Cardiac muscle cell (in vitro differentiated cells and primary cell): ENCODE measurements at places on chromosomes 16 and 17. TPM values are rescaled to one million over a fixed set of nuclear protein-coding genes. Genes with fewer than 3 reads are reported as not detected.

SLC35G6 gene
- total RNA-seq, result not detected in 2 replicates

DNA sequence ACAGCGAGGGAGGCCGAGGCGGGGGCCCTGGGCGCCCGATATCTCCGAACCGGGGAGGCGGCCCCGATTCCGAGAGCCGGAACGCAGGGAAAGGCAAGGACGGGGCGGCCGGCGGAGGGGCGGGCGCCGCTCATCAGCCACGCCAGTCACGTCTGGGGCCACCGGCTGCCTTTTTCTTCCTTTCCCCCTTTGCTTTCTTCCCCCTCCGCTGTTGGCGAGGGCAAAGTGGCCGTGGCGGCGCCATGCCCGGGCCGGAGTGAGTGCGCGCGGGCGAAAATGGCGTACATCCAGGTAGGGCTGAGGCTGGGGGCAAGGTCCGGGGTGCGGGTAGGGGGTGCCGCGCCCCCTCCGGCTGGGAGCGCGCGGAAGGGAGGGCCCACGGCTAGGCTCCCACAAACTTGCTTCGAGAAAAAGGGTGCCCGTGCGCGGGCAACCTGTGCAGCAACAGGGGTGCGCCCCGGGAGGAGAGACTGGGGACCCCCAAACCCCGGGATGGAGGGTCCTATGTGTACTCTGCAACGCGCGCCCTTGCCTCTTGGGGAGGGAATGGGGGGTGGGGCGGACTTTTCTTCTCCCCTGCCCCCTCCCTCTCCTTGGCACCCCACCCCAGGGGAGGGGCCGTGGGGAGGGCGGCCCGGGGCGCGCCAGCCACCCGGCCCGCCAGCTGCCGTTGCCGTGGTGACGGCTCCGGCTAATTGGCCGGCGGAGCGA is 486 bp downstream of the SYT17 start:
- no peak overlapping the region for H3K27ac ChIP-seq
- peaks cover 33% of the 10 kb centered on the region for H3K27me3 ChIP-seq
- DNase-seq, result no peak
- no peaks in the 10 kb centered on the region for H3K4me1 ChIP-seq
- H3K4me3 ChIP-seq, result peak overlapping the region; percentile 52

- H3K4me3 ChIP-seq, result no peak overlapping the region
Measured at GRCh38 chr17:15250135-15250860, 14.8 kb downstream of the PMP22 start.

GRCh38 chr17:35708149-35708548 is 23.3 kb upstream of the RASL10B start:
- no peaks in the 10 kb centered on the region for H3K27me3 ChIP-seq
- H3K4me3 ChIP-seq, result no peak overlapping the region
- peak; percentile 15 for DNase-seq
- H3K36me3 ChIP-seq, result no peaks in the 10 kb centered on the region

GRCh38 chr16:11399261-11399831 is 54.1 kb downstream of the RMI2 start:
- no peak for DNase-seq
- H3K36me3 ChIP-seq, result no peaks in the 10 kb centered on the region
- no peaks in the 10 kb centered on the region for H3K4me1 ChIP-seq
- no peaks in the 10 kb centered on the region for H3K27me3 ChIP-seq
- no peak overlapping the region for H3K27ac ChIP-seq

DNA sequence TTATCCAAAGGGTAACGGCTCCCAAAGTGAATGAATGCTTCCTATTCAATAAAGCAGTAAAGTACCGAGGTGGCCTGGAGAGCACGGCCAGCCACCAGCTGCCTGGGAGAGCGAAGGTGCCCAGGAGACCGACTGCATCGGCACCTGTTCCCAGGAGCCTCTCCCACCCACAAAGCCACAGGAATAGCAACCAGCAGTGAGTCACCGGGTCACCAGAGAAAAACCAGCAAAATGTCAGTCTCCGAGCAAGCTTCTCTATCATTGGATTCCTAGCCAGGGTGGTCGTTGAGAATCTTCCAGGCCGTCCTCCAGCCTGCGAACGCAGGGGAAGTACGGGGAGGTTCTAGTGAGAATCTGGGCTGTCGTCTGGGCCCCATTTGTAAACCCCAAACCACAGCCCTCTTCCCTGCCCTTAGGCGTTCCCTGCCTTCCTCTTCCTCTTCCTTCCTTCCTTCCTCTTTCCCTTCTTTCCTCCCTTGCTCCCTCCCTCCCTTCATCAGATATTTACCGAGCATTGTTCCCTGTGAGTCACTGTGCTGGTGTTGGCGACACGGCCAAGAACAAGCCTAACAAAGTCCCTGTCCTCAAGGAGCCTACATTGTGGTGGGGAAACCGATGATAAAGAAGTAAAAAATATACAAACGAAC is 114.6 kb downstream of the SLC39A11 start:
- no peaks in the 10 kb centered on the region for H3K27me3 ChIP-seq
- H3K27ac ChIP-seq, result peak overlapping the region; percentile 28
- peaks cover 6% of the 10 kb centered on the region for H3K4me1 ChIP-seq

GRCh38 chr16:11742093-11742535 is 543 bp downstream of the TXNDC11 start:
- peak overlapping the region; percentile 91 for H3K27ac ChIP-seq
- H3K4me3 ChIP-seq, result peak overlapping the region; percentile 71
- DNase-seq, result no peak

DNA sequence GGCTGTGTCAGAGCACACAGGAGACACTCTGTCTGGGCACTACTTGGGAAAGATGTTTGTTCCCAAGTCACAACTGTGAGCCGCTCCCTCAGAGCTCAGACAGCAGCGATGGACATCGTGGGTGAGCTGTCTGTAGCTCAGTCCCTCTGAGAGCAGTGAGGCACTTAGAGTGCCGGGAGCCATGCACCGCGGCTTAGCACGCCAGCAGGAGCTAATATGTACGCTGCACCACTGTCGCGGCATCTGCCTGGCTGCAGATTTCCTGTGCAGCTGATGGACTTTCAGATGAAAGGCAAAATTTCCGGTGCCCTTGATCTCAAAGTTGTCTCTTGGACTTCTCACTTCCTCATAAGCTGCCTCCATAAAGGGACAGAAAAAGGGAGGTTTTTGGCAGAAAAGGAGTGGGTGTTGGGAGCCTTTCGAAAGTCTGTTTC is 92.8 kb upstream of the ZNF469 start:
- no peak overlapping the region for H3K4me3 ChIP-seq
- H3K27ac ChIP-seq, result no peak overlapping the region
- H3K4me1 ChIP-seq, result no peaks in the 10 kb centered on the region
- H3K27me3 ChIP-seq, result no peaks in the 10 kb centered on the region
- DNase-seq, result no peak

DNA sequence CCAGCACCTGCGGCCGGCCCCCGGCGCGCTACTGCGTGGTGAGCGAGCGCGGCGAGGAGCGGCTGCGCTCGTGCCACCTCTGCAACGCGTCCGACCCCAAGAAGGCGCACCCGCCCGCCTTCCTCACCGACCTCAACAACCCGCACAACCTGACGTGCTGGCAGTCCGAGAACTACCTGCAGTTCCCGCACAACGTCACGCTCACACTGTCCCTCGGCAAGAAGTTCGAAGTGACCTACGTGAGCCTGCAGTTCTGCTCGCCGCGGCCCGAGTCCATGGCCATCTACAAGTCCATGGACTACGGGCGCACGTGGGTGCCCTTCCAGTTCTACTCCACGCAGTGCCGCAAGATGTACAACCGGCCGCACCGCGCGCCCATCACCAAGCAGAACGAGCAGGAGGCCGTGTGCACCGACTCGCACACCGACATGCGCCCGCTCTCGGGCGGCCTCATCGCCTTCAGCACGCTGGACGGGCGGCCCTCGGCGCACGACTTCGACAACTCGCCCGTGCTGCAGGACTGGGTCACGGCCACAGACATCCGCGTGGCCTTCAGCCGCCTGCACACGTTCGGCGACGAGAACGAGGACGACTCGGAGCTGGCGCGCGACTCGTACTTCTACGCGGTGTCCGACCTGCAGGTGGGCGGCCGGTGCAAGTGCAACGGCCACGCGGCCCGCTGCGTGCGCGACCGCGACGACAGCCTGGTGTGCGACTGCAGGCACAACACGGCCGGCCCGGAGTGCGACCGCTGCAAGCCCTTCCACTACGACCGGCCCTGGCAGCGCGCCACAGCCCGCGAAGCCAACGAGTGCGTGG is 1.5 kb downstream of the NTN1 start:
- no peak overlapping the region for H3K27ac ChIP-seq

DNA sequence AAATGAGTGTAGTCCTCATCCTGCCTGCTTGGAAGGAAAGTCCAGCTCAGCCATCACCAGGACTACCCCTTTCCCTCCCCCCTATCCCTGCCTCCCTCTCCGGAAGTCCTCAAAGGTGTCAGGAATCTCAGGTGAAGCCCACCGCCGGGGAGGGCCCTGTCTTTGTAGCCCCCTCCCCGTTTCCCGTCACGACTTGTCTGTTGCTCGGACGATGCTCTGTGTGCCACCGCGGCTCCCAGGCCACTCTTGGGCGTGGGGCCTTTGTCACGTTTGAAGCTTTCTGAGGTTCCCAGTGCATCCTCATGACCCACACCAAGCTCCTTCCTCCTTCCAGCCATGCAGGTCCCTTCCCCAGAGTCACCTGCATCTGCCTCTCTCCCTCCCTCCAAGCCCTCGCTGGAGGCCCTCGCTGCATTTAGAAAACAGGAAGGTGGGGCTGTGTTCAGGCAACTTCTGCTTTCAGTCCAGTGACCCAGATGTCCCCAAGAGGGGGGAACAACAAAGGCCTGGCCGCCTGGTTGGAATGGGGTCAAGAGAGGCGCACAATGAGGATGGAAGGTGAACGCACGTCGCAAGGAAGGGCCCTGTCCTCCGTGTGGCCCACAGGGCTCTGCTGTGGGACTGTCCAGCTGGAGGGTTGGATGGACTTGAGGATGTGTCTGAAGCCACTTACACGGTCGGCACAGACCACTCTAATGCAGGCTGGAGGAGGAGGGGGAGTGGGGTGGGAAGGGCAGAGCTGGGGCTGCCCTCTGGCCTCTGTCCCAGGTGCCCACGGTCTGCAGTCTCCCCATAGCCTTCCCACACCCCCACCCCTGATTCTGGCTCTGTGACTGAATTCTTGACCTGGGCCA is 59.9 kb downstream of the OR1D5 start:
- no peaks in the 10 kb centered on the region for H3K27me3 ChIP-seq
- no peaks in the 10 kb centered on the region for H3K36me3 ChIP-seq
- no peak for DNase-seq
- H3K27ac ChIP-seq, result peak overlapping the region; percentile 90
- H3K4me3 ChIP-seq, result no peak overlapping the region

ACSM3 gene
- total RNA-seq, result 1.2 and 4.5 TPM in 2 replicates

PABPN1L gene
- not detected in 2 replicates for total RNA-seq

DNA sequence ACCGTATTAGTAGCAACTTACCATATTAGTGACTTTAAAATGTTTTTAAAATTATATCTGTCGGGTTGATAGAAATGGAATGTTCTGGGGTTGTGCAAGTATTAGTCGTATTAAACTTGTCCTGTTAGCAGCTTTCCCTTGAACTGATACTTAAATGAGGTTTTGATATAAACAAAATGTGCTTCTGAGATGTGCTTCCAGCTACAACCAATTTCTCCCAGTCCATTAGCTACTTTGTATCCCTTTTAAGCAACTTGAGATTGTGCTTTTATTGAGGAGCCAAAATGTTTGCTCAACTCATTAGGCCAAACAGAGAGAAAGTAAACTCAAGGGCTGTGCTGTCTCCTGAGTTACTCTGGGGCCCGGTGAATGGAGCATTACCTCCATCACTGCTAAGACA is 255.0 kb upstream of the RBFOX1 start:
- no peaks in the 10 kb centered on the region for H3K36me3 ChIP-seq
- H3K27ac ChIP-seq, result no peak overlapping the region
- no peaks in the 10 kb centered on the region for H3K4me1 ChIP-seq
- H3K4me3 ChIP-seq, result no peak overlapping the region

DNA sequence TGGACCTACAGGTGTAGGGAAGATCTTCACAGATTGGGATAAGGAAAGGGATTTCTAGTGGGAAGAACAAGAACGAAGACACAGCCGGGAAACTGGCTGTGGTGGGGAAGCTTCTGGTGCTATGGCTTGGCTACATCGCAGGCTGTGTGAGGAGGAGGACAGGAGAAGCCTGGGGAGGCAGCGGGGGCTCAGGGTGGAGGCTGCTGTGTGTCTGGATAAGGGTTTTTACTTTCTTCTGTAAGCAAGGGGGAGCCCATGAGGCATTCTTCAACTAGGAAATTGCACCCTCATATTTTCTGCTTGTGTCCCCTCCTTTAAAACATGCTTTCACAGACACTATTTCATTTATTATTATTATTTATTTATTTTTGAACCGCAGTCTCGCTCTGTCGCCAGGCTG is 2.9 kb upstream of the RHBDF2 start:
- H3K27me3 ChIP-seq, result no peaks in the 10 kb centered on the region
- no peak overlapping the region for H3K27ac ChIP-seq
- no peak overlapping the region for H3K4me3 ChIP-seq
